ENCODE measurements at places on chromosomes 5 and 9. TPM values are rescaled to one million over a fixed set of nuclear protein-coding genes. Genes with fewer than 3 reads are reported as not detected.

Gene PCDHA2
- total RNA-seq = 0.10 TPM

Gene FABP6
- not detected for total RNA-seq

Gene TEX48
- not detected for total RNA-seq

Gene TUSC1
- 11.8 TPM for total RNA-seq

Gene FBN2
- total RNA-seq = 1.7 TPM

Gene SV2C
- total RNA-seq = not detected

Gene PLK2
- 247 TPM for total RNA-seq

Gene CARTPT
- total RNA-seq = not detected

Gene PCDHA11
- under 0.01 TPM for total RNA-seq

Gene PCDHGA9
- 1.2 TPM for total RNA-seq

Gene ENTREP1
- total RNA-seq = 3.3 TPM

Gene PAEP
- not detected for total RNA-seq

Gene GPX8
- total RNA-seq = 102 TPM

Gene BTNL8
- total RNA-seq = not detected

Gene GPR107
- total RNA-seq = 16.9 TPM

Gene IFNA13
- not detected for total RNA-seq

Gene SLC28A3
- total RNA-seq = 0.05 TPM

Gene SPINK4
- not detected for total RNA-seq

Gene FASTKD3
- 20.7 TPM for total RNA-seq

Gene APC
- 35.6 TPM for total RNA-seq

Gene PDE6A
- total RNA-seq = 0.05 TPM

Gene OCLN
- total RNA-seq = 0.53 TPM

Gene MYMK
- total RNA-seq = not detected

Gene PCDHGC4
- total RNA-seq = 0.44 TPM

Gene HAPLN1
- not detected for total RNA-seq

Gene BARHL1
- not detected for total RNA-seq

Data from mammary microvascular endothelial cell (primary cell).